GM18507 (cell line): ENCODE measurements at places on chromosomes 2 and 18.

- no peak for DNase-seq
Observed at GRCh38 chr18:23593720-23594119, 7.4 kb upstream of the NPC1 start.

GRCh38 chr18:32714571-32715148, 58.2 kb downstream of the KLHL14 start:
- DNase-seq = peak; percentile 7

- DNase-seq = no peak
Observed at GRCh38 chr2:164688896-164689419, 67.7 kb upstream of the GRB14 start.

GRCh38 chr2:101947374-101947773, 44.4 kb upstream of the IL1R2 start:
- DNase-seq = no peak

- no peak for DNase-seq
Observed at GRCh38 chr2:216551234-216552068, 52.8 kb downstream of the RPL37A start.

GRCh38 chr2:128322715-128323554, 4.3 kb upstream of the HS6ST1 start:
- DNase-seq = no peak
